A172 (cell line): ENCODE measurements at places on chromosomes 1 and 21. TPM values are rescaled to one million over a fixed set of nuclear protein-coding genes. Genes with fewer than 3 reads are reported as not detected.

- DNase-seq, result no peak
These were observed 85.1 kb upstream of the RHOU start for GRCh38 chr1:228650141-228650540.

DNA sequence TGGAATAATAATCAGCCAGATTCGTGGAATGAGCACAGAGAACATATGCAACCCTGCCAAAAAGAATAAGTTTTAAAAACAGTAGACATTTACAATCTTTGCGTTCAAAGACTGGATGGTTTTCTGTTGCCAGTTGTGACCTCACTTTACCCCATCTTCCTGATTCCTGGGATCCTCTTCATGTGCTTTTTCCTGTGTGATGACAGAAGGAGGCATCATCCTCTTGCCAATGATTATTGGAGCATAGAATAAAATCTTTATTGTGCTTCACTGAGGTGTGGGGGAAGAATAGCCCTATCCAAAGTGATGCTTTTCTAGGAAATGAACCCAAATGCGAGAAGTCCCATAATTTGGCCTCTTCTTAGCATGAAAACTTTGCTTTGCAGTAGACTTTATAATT is 15.0 kb upstream of the BARHL2 start:
- DNase-seq, result no peak

DNA sequence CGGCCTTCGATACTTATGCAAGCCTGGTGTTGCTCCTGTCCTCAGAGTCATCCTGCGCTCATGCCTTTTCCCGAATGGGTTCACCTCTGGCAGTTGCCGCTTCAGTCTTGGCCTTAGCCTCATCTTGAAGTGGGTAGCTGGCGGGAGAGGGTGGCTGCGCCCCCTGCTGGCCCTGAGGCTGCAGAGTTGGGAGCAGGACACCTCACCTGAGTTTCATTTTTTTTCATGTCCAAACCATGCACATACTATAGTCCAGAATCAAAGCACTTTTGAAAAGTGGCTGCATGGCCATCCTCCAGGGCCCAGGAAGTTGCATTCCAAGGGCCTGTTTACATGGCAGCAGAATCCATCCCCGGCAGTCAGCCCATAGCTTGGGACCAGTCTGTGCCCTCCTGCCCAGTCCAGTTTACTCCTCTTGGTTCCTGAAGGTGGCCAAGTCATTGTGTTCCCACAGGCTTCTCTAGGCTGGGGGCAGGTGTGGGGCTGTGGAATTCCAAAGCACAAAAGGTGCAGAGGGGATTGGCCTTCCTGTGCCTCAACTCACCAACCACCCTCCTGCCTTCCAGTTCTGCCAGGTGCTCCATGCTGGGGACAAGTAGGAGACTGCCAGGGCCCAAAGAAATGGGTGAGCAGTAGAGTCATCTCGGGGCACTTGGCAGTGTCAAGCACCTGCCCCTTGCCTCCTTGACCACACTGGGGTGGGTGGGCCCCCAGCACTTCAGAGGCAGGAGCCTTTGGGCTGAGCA is 44.0 kb downstream of the YARS1 start:
- peak; percentile 51 for DNase-seq

DNA sequence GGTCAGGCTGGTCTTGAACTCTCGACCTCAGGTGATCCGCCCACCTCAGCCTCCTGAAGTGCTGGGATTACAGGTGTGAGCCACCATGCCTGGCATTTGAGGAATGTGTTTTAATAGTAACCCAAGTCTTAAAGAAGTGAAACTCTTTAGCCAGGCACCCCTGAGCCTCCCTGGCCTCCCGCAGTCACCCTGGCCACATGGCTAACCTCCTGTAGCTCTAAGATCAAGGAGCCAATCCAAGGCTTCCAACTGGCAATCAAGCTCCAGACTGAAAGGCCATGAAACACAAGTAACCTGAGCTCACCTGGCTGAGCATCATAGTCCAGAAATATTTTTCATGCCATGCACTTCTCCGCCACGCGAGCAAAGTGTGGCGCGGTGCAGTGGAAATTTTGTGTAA is 84.3 kb downstream of the LTN1 start:
- no peak for DNase-seq

DNA sequence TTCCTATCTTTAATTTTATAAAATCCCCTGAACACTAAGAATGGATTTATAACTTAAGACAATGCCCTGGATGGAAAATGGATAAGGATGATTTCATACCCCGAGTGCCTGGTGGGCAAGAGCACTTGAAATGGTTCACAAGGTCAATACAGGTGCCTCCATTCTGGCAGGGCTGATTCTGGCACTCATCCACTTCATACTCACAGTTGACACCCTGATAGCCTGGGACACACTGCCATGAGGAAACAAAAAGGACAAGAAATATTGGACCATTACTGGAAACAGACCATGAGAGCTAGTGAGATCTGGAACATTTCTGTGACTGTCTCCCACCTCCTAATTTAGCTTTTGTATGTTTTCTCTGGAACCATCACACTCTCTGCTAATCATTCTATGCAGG is 39.1 kb upstream of the ADAM30 start:
- DNase-seq, result no peak

DNA sequence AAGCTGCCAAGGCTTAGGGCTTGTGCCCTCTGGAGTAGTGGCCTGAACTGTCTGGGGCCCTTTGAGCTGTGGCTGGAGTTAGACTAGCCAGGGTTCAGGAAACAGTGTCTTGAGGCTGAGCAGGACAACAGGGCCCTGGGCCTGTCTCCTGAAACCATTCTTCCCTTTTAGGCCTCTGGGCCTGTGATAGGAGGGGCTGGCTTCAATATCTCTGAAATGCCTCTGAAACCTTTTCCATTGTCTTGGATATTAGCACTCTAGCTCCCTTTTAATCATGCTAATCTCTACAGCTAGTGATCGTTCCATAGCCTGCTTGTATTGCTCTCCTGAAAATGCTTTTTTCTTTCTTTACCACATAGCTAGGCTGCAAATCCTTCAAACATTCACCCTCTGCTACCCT is 135.3 kb downstream of the ADGRL4 start:
- no peak for DNase-seq

GRCh38 chr1:3196577-3197245 is 127.7 kb downstream of the PRDM16 start:
- no peak for DNase-seq

DNA sequence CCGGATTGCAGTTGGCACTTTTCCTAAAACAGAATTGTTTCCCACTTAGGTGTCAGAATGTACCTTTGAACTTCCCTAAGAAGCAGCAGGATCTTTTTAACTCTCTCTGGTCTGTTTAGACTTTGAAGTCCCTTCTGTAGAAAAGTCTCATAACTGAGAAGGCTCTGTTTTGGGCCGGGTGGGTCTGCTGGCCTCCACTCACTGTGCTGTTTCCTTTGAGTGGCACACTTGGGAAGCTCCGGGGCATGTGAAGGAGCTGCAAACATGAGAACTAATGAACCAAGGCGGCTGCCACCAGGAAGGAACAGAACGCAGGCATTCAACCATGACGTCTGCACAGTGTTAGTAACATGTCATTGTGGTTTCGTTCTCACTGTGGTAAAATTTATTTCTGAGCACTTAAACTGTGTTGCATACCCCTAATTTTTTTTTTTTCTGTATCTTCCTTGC is 19.5 kb upstream of the NCMAP start:
- DNase-seq, result no peak

GRCh38 chr1:61446531-61446991 is 278.4 kb downstream of the TM2D1 start:
- DNase-seq, result no peak

DNA sequence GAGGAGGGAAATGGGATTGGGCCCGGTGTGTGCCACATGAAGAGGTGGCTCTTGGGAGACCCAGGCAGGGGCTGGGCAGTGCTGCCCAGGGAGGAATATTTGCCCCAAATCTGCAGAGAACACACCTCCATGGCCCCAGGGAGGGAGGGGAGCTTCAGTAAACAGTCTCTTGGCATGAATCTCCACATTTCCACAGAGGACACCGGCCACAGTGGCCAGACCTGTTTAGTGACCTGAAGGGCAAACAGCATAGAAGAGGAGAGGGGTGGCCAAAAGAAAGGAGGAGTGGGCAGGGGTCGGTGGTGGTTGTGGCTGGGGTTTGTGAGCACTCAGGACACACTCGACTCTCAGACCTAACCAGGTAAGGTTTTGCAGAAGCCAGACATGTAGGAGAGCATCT is 54.0 kb upstream of the IFFO2 start:
- peak; percentile 13 for DNase-seq

DNA sequence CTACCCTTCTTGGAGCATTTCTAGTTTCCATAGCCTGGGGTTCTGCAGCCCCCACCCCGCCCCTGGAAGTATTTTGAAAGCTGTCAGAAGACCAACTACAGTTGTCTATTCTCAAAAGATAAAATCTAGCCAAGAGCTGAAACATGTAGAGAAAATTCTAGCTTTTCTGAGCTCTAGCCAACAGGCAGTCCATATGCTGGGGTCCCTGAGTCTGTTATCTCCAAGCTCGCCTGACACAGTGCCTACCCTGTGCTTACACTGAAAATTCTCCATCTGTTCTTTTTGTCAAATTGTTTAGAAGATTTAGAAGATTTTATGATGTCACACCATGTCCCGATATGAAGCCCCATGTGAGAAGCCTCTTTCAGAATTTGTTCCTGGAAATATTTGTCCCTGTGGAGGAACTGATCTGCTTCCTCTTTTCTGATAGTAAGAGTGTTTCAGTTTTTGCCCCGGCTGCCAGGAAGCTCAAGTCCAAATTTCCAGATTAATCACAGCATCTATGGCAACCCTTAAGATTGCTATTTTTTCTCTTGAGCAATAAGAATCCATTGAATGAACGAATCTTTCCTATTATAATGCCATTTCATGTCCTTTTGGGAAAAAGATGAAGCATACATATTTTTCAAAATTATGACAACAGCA is 23.7 kb upstream of the CSF3R start:
- DNase-seq, result no peak

- peak; percentile 18 for DNase-seq
These were observed 299.4 kb upstream of the LYPLAL1 start for GRCh38 chr1:218874313-218874712.

GRCh38 chr1:159646687-159647086 is 59.1 kb downstream of the APCS start:
- no peak for DNase-seq

- DNase-seq, result no peak
These were observed 22.9 kb downstream of the NIPAL3 start for GRCh38 chr1:24438423-24438901.

- DNase-seq, result peak; percentile 65
These were observed 22.7 kb downstream of the NCF2 start for GRCh38 chr1:183567584-183567983.

- DNase-seq, result no peak
These were observed at the start of gene PEAR1 for GRCh38 chr1:156893048-156893953. PEAR1 (plus strand) TSS chr1:156893718; CDS start chr1:156903927, 10,209 bp downstream.

- no peak for DNase-seq
These were observed 296.5 kb upstream of the PLXNA2 start for GRCh38 chr1:208540724-208541123.

GRCh38 chr1:154935749-154936554 is 567 bp downstream of the PMVK start:
- no peak for DNase-seq

SPRR2B gene
- not detected in 2 replicates for total RNA-seq

FNDC5 gene
- 0.41 TPM in 1 of 2 replicates, not detected in the other for total RNA-seq

CDC42BPA gene
- total RNA-seq, result 32.7 and 36.9 TPM in 2 replicates

KCNQ4 gene
- not detected in 2 replicates for total RNA-seq

OXCT2 gene
- not detected in 2 replicates for total RNA-seq

PTGS2 gene
- total RNA-seq, result not detected in 2 replicates

CTTNBP2NL gene
- total RNA-seq, result 9.4 and 11.2 TPM in 2 replicates

HAO2 gene
- total RNA-seq, result not detected in 2 replicates

OLIG2 gene
- total RNA-seq, result 1.4 and 3.9 TPM in 2 replicates

CFHR5 gene
- total RNA-seq, result not detected in 2 replicates

FCRLB gene
- 2.7 and 3.1 TPM in 2 replicates for total RNA-seq
